NCI-H82 (cell line): ENCODE measurements at places on chromosomes 5 and 9.
A peak's percentile ranks its signal among the peaks of the same experiment; 100 is the strongest.

DNA sequence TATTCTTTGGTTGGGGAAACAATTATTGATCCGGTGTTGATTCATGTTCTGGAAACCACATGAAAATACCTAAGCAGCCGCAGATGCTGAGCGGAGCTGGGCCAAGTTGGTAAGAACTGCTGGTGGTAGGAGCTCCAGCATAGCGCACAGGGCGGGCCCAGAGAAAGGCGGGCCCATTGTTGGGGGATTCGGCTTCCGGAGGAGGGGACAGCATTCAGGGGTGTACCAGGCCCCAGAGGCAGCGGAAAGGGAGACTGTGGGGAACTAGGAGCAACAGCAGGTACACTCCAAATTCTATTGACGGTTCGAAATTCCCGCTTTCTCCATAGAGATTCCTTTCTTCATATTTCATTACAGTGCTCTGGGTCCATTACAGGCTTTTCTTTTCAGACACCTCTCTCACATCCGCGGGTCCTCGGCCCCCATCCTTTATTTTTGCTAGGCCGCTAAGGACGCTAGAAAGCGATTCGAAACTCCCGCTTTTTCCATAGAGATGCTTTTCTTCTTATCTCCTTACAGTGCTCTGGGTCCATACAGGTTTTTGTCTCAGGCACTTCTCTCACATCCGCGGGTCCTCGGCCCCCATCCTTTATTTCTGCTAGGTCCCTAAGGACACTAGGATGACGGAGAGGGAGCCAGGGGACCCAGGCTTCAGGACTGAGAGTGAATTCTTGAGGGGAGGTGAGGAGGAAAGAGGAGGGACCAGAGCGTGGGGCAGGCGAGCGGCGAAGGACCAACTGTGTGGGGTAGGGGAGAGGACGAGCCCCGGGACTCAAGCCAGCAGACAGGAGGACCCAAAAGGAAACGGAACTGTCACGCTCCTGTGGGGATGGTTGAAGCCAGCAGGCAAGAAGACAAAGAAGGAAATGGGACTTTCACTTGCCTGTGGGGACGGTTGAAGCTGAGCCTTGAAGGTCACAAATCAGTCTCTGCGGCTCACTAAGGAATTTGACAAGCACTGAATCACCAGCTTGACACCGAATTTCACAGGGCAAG, at the start of gene CCDC152:
TSS of gene CCDC152 (plus strand) at position 213 of the 996 bp plus-strand sequence. CDS start 2,304 bp downstream, outside the sequence.
- no peak for DNase-seq

DNA sequence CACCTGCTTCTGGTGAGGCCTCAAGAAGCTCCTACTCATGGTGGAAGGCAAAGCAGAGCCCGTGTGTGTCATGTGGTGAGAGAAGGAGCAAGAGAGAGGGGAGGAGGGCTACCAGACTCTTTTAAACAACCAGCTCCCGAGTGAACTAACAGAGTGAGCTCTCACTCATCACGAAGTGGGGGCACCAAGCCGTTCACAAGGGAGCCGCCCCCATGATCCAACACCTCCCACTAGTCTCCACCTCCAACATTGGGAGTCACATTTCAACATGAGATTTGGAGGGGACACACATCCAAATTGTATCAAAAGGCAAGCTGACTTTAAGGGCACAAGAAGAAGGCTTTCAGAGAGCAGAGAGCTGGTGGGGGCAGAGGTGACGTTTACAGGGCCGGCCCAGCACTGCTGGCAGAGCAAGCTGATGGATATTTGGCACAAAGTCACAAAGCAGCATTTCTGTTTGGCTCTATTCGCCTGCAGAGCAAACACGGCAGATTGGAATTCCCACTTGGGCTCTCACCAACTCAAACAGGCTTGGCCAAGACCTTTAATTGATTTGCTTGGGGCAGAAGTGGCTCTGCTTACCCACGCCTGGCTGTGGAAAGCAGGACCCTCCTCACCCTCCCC, 20.0 kb downstream of the PITX1 start:
- no peak for DNase-seq

DNA sequence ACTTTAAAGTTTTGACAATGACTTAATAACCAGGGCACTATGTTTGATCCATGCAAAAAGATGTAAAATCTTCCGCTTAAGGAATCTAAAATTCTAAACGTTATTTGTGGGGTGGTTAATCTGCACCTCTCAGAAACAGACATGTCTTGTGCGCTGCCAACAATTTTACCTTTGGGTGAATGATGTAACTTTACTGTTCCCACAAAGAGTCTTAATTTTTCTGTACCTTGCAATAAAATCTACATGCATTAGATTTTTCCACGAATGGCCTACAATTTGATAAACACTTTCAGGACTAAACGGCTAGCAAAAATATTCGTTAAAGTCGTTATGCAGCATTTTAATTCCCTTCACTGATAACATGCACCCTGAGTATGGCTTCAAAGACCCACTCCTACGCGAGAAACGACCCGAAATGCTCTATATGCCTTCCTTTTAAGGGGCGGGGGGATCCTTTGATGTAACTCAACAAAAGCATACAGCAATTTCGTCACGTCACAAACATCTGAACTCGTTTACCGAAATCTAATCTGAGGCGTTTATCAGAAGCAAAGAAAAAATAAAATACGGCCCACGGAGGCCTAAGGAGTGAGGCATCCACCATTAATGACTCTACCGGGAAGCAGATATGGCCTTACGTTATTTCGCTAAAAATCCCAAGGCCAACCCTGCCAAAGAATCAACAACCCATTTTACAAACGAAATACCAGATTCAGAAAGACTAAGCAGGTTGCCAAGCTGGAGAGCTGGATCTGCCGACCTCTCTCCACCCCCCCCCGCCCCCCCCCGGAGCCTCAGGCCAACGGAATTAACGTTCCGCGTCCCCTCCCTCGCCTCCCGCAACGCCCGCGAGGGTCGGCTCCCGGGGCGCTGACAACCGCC, 621 bp downstream of the AK6 start:
- peak; percentile 49 for DNase-seq

- no peak for DNase-seq
Measured at GRCh38 chr5:156540491-156540890, 213.5 kb downstream of the SGCD start.

DNA sequence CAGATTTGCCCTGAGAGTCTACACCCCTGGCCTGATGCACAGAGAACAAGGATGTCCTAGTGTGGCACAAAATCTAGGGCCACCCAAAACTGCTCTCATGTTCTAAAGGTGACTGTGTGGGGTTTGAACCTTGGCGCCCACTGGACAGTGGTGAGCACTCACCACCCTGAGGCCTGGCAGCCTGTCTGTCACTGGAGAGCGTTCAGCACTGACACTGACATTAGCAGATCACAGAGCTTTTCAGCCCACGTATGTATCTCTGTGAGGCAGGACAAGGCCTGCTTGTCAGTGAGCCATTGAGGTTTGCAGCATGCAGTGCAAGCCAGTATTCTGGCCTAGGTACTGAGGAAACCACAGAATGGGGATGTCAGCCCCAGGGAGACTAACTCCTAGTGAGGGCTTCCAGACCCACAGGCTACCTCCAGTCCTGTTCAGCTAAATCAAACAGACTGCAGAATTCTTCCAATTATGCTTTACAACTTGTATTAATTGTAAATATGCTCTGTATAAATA, 38.9 kb upstream of the SLC2A8 start:
- no peak for DNase-seq

GRCh38 chr5:180093651-180094382, 22.3 kb upstream of the RNF130 start:
- peak; percentile 59 for DNase-seq

DNA sequence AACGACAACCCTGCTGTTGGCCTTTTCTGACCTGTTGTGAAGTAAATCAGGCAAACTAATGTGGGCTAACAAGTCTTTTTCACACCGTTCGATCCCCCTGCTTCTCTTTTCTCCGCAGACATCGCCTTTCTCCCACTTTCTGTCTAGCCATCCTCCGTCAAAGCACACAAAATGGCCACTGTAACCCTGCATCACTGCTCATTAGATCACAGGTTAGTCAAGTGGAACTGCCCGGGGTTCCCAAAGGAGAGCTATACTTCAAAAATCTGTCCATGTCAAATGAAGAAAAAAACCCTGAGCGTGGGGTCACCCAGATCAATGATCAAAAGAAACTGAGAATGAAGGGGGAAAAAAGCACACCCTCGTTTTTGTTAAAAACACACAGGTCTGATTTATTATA, 212.1 kb downstream of the ARL15 start:
- no peak for DNase-seq

GRCh38 chr9:137960496-137960895, 82.9 kb downstream of the CACNA1B start:
- peak; percentile 9 for DNase-seq

- DNase-seq, result peak; percentile 21
Measured at GRCh38 chr5:137453483-137454080, 45.5 kb downstream of the SPOCK1 start.

- DNase-seq, result no peak
Measured at GRCh38 chr5:135458921-135459331, 6.8 kb upstream of the TIFAB start.

- DNase-seq, result no peak
Measured at GRCh38 chr5:134958755-134959154, 9.0 kb upstream of the CATSPER3 start.

DNA sequence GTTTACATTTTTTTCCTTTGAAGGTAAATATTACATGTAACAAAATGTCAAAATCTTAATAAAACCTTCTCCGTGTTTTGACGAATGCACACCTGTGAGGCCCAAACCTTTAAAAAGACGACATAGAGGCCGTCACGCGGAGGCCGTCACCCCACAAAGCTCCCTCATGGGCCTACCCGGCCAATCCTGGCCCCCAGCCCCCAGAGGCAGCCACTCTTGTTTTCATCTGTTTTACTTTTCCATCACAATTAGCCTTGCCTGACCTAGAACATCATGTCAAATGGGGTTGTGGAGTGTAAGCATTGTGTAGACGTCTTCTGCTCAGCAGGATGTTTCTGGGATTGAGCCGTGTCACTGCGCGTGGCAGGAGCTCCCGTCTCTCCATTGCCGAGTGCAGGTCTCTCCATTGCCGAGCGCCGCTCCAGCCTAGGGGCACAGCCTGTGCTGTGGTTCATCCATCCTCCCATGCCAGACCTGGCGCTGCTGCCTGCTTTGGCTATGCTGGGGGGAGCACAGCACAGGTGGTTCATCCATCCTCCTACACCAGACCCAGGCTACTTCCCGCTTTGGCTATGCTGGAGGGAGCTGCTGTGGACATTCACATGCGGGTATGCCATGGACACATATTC, 52.2 kb upstream of the IRX4 start:
- DNase-seq, result no peak

- DNase-seq, result peak; percentile 70
Measured at GRCh38 chr5:72288924-72289323, 31.1 kb downstream of the MRPS27 start.

DNA sequence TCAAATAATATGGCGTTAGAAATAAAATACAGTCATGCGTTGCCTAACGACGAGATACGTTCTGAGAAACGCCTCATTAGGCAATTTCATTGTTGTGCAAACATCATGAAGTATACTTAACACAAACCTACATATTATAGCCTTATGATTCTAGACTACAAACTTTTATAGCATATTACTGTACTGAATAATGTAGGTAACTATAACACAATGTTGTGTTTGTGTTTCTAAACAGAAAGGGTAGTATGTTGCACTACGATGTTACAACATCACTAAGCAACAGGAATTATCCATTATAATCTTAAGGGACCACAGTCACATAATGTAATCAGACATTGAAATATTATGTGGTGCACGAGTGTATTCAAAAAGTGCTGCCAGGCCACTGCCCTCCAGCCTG, 3.0 kb upstream of the SMC2 start:
- no peak for DNase-seq

DNA sequence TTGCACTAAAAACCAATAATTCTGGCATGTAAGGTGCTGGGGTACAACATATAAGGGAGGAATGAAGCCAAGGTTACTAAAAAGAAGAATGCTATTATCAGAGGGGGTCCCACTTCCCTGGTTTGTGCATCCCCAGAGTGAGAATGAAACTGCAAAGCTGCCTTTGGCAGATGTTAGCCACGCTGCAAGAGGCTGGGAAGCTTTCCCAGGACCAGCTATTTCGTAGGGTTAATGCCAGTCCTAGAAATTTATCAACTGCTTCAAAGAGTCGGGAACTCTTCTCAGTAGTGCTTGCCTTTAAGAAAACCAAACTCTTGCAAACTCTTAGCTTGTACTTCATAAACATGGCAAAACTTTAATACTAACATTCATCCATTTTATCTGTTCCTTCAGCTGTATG, 87.5 kb upstream of the NR5A1 start:
- DNase-seq, result peak; percentile 34

DNA sequence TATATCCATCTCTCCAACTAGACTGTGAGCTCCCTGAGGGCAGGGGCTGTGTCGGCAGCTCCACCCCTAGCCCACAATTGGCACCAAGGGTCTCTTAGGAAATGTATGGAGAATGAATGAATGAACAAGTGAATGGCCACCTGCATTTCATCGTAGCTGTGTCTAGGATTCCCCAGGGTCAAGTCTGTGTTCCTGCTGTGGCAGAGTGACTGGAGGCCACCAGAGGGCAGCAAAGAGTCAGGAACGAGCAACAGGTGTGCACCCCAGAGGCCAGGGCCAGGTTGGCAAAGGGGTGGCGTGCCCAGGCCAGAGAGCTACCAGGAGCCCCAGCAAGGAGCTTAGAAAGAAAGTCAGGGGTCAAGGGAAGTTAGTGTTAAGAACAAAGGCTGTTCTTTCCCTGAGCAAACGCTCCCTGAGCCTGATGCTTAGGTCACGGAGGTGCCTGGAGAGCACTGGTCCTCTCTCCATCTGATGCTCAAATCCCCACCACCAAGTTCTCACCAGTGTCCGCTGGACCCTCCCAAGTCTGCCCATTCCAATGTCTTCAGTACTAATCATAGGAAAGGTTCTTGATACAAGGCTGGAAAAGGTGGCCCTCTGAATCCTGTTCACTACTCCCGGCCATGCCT, 160.7 kb downstream of the PAX5 start:
- peak; percentile 70 for DNase-seq

- no peak for DNase-seq
Measured at GRCh38 chr5:122924719-122925395, 79.4 kb downstream of the SNX24 start.

DNA sequence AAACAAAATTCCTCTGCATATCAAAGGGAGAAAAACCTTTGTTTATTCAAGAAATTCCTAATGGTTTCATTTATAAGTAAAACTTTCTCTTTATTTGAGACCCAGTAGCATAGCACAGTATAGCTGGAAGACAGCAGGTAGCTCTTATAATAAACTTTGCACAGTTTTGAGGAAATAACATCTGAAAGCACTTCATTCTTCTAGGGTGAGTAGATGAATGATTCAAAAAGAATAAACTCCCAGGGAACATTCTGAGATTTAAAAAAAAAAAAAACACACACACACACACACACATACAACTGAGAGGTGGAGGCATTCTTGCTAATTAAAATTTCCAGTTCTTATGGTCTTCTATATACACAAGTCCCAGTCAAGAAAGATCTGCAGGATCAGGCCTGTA, 197.3 kb downstream of the BNC2 start:
- no peak for DNase-seq

DNA sequence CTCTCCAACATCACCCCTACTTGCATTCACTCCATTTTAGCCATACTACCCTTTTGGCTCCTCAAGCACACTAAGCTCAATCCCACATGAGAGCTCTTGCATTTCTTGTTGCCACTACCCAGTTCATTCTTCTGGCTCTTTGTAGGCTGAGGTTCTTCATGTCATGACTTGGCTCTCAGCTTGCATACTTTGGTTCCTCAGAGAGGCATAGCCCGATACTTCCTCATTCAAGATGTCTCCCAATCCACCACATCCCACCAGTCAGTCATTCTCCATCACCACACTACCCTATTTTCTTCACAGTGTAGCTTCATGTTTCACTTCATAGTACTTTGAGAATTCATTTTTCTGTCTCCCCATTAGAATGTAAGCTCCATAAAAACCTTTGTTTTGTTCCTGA, 116.7 kb downstream of the NR6A1 start:
- DNase-seq, result no peak
